ENCODE measurements at places on chromosomes 11 and 22. TPM values are rescaled to one million over a fixed set of nuclear protein-coding genes. Genes with fewer than 3 reads are reported as not detected.

- no peak for DNase-seq
These were observed 13.2 kb upstream of the TSKU start for GRCh38 chr11:76769645-76770586.

GRCh38 chr11:44028816-44029506, 18.8 kb upstream of the ACCSL start:
- DNase-seq, result no peak

DNA sequence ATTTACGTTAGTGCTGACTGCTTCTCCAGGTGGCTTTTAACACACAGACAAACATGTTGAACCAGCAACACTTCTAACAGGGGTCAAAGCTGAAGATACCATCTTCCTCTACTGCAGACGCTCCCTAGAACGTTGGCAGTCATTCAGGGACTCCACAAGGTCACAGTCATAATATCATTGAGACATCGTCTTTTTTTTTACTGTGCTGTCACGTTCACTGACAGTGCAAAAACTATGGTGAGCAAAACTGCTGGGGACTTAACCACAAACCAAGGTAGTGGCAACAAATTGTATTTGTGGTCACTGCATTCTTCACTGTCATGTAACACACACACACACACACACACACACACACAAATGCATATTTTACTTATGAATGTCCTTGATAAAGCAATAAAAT, 244.9 kb downstream of the CASP12 start:
- no peak for DNase-seq

GRCh38 chr22:28978863-28979796, 82.5 kb downstream of the C22orf31 start:
- DNase-seq, result no peak

DNA sequence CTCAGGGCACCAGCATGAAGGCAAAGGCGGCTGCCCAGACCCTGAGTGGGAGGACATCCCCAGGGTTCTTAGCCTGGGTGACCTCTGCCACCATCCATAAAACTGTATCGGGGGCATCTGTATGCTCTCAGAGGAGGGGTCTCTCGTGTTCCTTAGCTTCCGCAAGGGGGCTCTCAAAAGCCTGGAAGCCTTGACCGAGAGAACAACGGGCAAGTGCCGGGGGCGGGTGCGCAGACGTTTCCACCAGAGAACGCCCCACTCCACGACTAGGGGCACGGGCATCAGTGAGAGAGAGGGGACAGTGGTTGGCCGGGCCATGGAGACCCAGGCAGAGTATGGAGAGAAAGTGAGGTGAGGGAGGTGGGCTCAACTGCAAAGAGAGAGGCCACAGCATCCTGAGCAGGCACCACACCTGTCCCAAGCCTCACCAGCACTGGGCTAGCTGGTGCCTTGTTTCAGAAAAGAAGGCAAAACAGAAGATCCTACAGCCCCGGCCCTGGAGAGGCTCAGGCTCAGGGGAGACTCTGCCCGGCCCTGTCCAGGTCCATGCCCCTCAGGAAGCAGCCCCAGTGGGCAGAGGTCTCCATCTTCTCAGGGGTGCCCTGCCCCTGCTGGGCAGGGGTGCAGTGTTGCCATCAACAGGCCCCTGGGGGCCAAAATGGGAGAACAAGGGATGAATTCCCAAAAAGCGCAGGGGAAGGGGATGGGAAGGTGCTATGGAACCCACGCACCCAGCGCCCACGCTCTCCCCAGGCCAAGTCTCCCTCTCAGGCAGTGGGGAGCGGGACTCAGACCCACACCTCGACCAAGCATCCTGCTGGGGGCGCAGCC, 5.9 kb downstream of the TSPAN32 start:
- DNase-seq, result no peak

DNA sequence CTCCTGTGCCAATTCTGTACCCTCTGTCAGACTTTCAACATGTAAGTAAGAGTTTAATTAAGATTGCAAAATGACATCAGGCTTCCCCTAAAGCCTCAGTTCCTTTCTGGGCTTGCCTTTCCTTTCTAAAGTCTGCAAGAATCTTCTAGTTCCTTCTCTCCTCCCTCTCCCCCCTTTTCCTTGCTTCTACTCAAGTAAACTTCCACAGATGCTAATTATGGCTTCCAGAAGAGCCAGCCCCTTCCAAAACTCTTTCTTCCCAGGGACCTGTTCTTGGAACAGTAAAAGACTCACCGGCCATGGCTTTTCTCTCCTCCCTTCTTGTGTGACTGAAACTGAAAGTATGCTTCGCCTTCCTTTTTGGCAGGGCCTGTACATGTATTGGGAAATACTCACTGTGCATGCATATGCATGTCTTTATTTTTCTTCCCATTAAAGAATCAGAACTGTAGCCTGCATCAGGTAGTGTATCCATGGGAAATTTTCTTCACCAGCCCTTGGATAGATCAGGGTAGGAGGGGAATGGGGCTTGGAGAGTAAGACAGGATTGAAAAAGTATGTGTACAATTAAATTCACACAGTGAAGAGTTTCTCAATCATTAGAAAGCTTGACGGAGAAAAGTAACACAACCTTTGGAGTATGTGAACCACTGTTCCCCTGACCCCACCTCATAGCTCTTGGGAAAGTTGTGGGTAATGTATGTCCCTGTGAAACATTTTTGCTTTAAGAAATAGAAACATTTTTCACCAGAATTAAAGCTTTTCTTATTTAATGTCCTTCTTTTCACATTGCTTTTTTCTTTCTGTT, at the start of gene CASP1:
TSS of gene CASP1 (minus strand) at position 332 of the 808 bp plus-strand sequence. CDS start at position 301, 31 bp downstream.
- no peak for DNase-seq

- DNase-seq, result no peak
These were observed 2.3 kb downstream of the TSPAN4 start for GRCh38 chr11:844693-845644.

GRCh38 chr11:104380358-104380757, 216.4 kb upstream of the PDGFD start:
- DNase-seq, result no peak

DNA sequence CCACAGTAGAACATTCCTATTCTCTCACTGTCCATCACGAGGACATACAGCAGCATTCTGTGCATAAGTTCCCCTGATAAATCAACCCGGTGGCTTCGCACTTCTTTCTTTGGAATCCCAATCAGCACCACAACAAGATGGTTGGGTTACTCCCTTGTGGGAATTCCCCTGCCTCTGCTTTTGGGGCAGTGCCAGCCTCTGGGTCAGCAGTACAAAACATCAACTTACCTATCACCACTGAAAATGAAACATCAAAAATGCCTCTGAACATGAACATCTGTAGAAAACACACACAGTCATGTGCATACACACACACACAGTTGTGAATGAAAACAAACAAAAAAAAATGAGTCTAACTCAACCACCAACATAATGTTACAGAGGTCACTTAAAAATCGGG, 79.3 kb downstream of the KCNA4 start:
- DNase-seq, result no peak

The AGBL2 gene
- total RNA-seq, result 0.29 TPM

The WT1 gene
- total RNA-seq, result 8.5 TPM

The FGF3 gene
- total RNA-seq, result not detected

The ENTHD1 gene
- not detected for total RNA-seq

The TSPAN18 gene
- total RNA-seq, result 4.7 TPM

All from kidney epithelial cell (primary cell).